ENCODE measurements at places on chromosomes 3 and 15. TPM values are rescaled to one million over a fixed set of nuclear protein-coding genes. Genes with fewer than 3 reads are reported as not detected.

C3orf20 gene
- total RNA-seq = 0.14 TPM

HRG gene
- not detected for total RNA-seq

- H3K27me3 ChIP-seq = no peaks in the 10 kb centered on the region
- no peak for DNase-seq
Observed at GRCh38 chr3:157857440-157857839, 248.8 kb downstream of the SHOX2 start.

GRCh38 chr3:97719156-97719821 lies 45.3 kb upstream of the ARL6 start:
- H3K36me3 ChIP-seq = no peaks in the 10 kb centered on the region
- no peak overlapping the region for H3K4me3 ChIP-seq
- no peaks in the 10 kb centered on the region for H3K4me1 ChIP-seq
- H3K27ac ChIP-seq = no peak overlapping the region

SLC24A5 gene
- total RNA-seq = not detected

THRB gene
- total RNA-seq = 23.5 TPM

PODXL2 gene
- 7.3 TPM for total RNA-seq

NMNAT3 gene
- total RNA-seq = 4.1 TPM

- DNase-seq = no peak
- no peaks in the 10 kb centered on the region for H3K36me3 ChIP-seq
- H3K27me3 ChIP-seq = no peaks in the 10 kb centered on the region
- no peaks in the 10 kb centered on the region for H3K4me1 ChIP-seq
Observed at GRCh38 chr3:192675958-192676649, 51.2 kb downstream of the FGF12 start.

DNA sequence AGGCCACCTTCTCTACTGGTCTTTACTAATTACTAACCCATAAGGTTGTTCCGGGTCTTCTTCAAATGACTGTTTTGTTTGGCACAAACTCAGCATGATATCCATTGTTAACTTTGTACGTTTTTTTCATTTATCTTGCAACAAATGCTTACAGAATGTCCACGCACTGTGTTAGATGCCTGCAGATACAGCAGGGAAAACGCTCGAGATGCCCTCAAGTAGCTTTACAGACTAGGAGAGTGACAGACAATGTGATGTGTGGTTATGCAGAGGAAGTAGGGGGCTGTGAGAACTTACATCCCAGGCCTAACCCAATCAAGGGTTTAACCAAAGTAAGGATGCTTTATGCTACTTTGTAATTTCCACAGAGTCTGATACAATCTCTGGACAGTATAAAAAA lies 949 bp upstream of the RFC4 start:
- no peak overlapping the region for H3K27ac ChIP-seq
- no peaks in the 10 kb centered on the region for H3K36me3 ChIP-seq
- H3K4me3 ChIP-seq = no peak overlapping the region
- H3K27me3 ChIP-seq = no peaks in the 10 kb centered on the region
- peaks cover 4% of the 10 kb centered on the region for H3K4me1 ChIP-seq

FOXB1 gene
- not detected for total RNA-seq

DNA sequence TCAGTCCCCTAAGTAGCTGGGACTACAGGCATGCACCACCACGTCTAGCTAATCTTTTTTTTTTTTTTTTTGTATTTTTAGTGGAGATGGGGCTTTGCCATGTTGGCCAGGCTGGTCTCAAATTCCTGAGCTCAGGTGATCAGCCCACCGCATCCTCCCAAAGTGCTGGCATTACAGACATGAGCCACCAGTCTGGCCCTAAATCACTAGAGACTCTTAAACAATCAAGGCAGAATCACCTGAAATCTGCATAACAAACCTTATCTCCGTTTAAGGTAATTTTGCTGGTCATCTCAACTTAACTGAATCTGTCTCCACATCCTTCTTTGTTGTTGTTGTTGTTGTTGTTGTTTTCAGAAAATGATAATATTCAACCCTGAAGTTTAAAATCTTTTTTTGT lies 5.6 kb upstream of the TRMT10C start:
- H3K4me1 ChIP-seq = no peaks in the 10 kb centered on the region
- no peak for DNase-seq
- no peaks in the 10 kb centered on the region for H3K36me3 ChIP-seq
- H3K4me3 ChIP-seq = no peak overlapping the region
- no peak overlapping the region for H3K27ac ChIP-seq

DNA sequence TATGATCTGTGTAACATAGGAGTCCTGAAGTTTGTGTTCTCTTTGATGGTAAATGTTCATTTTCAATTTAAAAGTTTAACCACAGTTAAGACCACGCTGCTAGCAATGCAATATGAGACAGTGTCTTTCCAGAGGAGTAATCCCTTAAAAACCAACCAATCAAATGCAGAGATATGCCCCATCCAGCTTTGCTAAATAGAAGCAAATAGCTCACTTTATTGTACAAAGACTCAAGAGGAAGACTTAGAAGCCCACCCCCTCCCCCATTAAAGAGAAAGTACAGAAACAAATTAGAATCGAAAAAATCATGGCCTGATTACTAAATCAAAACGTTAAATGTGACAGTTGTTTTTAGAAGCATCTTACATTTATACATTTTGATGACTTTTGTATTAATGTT lies 2.1 kb upstream of the ANP32A start:
- H3K27ac ChIP-seq = no peak overlapping the region
- H3K36me3 ChIP-seq = no peaks in the 10 kb centered on the region
- H3K27me3 ChIP-seq = no peaks in the 10 kb centered on the region
- H3K4me3 ChIP-seq = no peak overlapping the region
- peak; percentile 50 for DNase-seq
- H3K4me1 ChIP-seq = peaks cover 1% of the 10 kb centered on the region

USP50 gene
- 0.34 TPM for total RNA-seq

GRCh38 chr3:194134757-194135515 lies 1.0 kb upstream of the HES1 start:
- H3K4me1 ChIP-seq = peaks cover 41% of the 10 kb centered on the region
- H3K4me3 ChIP-seq = peak overlapping the region; percentile 28
- H3K36me3 ChIP-seq = no peaks in the 10 kb centered on the region
- H3K27me3 ChIP-seq = no peaks in the 10 kb centered on the region
- peak overlapping the region; percentile 92 for H3K27ac ChIP-seq
- DNase-seq = peak; percentile 98

GAP43 gene
- 0.60 TPM for total RNA-seq

DNA sequence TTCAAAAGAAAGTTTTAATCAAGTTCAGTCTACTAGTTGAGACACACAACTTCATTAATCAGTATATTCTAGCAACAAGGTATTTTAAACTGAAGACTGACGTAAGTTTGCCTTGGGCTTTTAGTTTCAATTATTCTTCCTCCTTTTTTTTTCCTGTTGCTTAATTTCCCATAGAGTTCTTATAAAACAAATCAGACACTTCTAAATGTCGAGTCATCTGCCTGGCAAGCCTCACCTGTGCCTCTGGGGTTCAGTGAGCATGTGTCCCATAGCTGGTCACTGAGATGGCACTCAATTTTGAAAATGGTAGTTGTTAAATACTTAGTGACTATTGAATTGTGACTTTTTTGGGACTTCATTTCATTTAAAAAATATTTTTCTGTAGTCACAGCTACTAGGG lies 27.4 kb downstream of the NKIRAS1 start:
- no peaks in the 10 kb centered on the region for H3K27me3 ChIP-seq
- DNase-seq = no peak
- H3K4me1 ChIP-seq = peaks cover 4% of the 10 kb centered on the region
- no peak overlapping the region for H3K4me3 ChIP-seq
- H3K36me3 ChIP-seq = peaks cover 6% of the 10 kb centered on the region

DNA sequence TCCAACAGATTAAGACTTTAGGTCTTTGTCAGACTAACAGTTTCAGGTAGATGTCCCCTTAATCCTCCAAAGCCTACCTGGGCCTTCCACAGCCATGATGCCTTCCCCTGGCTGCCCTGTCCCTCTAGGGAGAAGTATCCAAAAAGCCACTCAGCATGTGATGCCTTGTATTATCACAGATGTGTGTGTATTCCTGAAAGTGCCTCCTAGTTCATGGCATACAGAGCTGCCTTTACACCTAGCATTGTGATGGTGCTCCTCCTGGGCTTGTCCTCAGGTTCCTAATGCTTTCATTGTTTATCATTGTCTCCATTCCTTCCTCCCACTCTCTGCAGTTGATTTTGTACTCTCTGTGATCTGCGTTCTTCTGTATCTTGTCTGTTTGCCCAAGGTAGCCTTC lies 43.6 kb downstream of the CMSS1 start:
- H3K4me3 ChIP-seq = no peak overlapping the region
- no peaks in the 10 kb centered on the region for H3K27me3 ChIP-seq
- H3K27ac ChIP-seq = peak overlapping the region; percentile 56
- peaks cover 3% of the 10 kb centered on the region for H3K4me1 ChIP-seq
- DNase-seq = no peak
- peaks cover 22% of the 10 kb centered on the region for H3K36me3 ChIP-seq

GRCh38 chr15:96972201-96972600 lies 641.7 kb downstream of the NR2F2 start:
- DNase-seq = peak; percentile 31
- no peaks in the 10 kb centered on the region for H3K4me1 ChIP-seq
- no peak overlapping the region for H3K4me3 ChIP-seq
- H3K36me3 ChIP-seq = no peaks in the 10 kb centered on the region

DNA sequence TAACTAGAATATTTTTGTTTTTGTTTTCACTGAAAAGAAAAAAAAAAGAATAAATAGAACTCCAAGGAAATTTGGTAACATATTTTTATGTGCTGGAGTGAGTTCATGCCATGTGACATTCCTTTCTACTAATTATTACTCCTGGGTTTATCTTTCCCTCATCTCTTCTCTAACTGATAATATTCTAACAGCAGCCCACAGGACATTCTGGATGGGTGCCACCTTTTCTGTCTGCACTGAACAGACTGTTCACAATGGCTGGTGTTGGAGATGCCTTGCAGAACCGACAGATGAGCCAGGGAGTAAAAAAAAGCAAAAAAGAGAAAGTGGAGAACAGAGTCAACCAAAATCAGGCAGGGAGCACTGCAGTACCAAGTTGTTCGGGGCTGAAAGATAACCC lies 151.3 kb downstream of the OR4M2 start:
- no peaks in the 10 kb centered on the region for H3K4me1 ChIP-seq
- no peak for DNase-seq
- no peak overlapping the region for H3K27ac ChIP-seq
- no peaks in the 10 kb centered on the region for H3K36me3 ChIP-seq
- no peak overlapping the region for H3K4me3 ChIP-seq

DNA sequence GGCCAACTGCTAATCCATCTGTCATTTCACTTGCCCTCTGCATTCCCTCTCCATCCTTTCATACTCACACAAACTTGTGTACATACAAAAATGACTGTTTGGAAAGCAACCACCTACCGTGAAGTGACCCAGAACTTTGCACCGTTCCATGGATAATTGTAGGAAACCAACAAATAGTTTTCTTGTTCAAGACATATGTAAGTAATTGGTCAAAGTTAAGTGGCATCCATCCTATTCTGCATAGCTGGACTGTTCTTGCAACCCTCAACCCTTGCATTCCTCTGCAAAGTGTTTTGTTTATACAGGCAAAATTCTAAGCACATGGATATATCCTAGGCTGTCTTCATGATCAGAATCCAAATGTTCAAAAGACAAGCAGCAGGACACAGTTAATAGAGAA lies 592.5 kb downstream of the MECOM start:
- H3K36me3 ChIP-seq = no peaks in the 10 kb centered on the region
- no peak overlapping the region for H3K27ac ChIP-seq
- H3K4me3 ChIP-seq = no peak overlapping the region
- no peaks in the 10 kb centered on the region for H3K4me1 ChIP-seq
- H3K27me3 ChIP-seq = no peaks in the 10 kb centered on the region

- DNase-seq = no peak
- no peaks in the 10 kb centered on the region for H3K4me1 ChIP-seq
- no peak overlapping the region for H3K4me3 ChIP-seq
- H3K36me3 ChIP-seq = no peaks in the 10 kb centered on the region
- H3K27me3 ChIP-seq = no peaks in the 10 kb centered on the region
- no peak overlapping the region for H3K27ac ChIP-seq
Observed at GRCh38 chr3:175383813-175384212, 524.7 kb downstream of the NAALADL2 start.

- H3K4me3 ChIP-seq = no peak overlapping the region
- no peaks in the 10 kb centered on the region for H3K27me3 ChIP-seq
- H3K36me3 ChIP-seq = no peaks in the 10 kb centered on the region
- DNase-seq = no peak
Observed at GRCh38 chr15:67977414-67978089, 76.6 kb upstream of the PIAS1 start.

PTH1R gene
- 14.7 TPM for total RNA-seq

DNA sequence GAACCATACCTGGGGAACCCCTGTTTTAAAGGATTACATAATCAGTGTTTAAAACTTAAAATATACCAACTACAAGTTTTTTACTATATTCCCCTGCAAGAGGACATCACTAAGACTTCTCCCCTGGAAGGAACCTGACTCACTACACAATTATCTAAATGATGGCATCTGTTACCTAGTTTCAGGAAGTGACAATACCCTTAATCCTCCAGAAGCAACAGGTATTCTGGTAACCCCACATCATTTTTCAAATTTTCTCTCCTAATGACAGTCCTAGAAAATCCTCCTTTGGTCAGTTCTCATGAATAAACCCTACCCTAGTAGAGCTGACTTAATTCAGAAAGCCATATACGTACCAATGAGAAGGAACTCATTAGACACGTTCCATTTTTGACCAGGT lies 78.4 kb downstream of the RFX7 start:
- no peak overlapping the region for H3K4me3 ChIP-seq
- peaks cover 3% of the 10 kb centered on the region for H3K4me1 ChIP-seq

DNA sequence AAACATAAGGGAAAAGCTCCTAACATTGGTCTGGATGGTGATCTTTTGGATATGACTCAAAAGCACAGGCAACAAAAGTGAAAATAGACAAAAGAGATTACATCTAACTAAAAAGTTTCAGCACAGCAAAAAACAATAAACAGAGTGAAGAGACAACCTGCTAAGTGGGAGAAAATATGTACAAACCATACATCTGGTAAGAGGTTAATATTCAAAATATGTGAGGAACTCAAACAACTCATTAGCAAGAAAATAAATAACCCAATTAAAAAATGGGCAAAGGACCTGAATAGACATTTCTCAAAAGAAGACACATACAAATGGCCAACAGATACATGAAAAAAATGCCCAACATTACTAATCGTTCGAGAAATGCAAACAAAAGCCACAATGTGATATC lies 19.0 kb upstream of the NR1I2 start:
- H3K4me3 ChIP-seq = no peak overlapping the region
- no peak overlapping the region for H3K27ac ChIP-seq

CNTN3 gene
- total RNA-seq = 51.0 TPM

GRCh38 chr15:70589728-70590127 lies 173.6 kb downstream of the UACA start:
- H3K27me3 ChIP-seq = no peaks in the 10 kb centered on the region
- no peaks in the 10 kb centered on the region for H3K36me3 ChIP-seq
- H3K4me1 ChIP-seq = no peaks in the 10 kb centered on the region
- no peak overlapping the region for H3K4me3 ChIP-seq
- no peak overlapping the region for H3K27ac ChIP-seq
- DNase-seq = no peak

- H3K27ac ChIP-seq = no peak overlapping the region
- H3K27me3 ChIP-seq = no peaks in the 10 kb centered on the region
- H3K4me3 ChIP-seq = no peak overlapping the region
- DNase-seq = no peak
- no peaks in the 10 kb centered on the region for H3K4me1 ChIP-seq
Observed at GRCh38 chr15:93372208-93372864, 283.3 kb upstream of the RGMA start.

ECE2 gene
- total RNA-seq = 0.15 TPM

- no peaks in the 10 kb centered on the region for H3K27me3 ChIP-seq
- peaks cover 38% of the 10 kb centered on the region for H3K4me1 ChIP-seq
- H3K4me3 ChIP-seq = no peak overlapping the region
- peaks cover 29% of the 10 kb centered on the region for H3K36me3 ChIP-seq
- peak overlapping the region; percentile 79 for H3K27ac ChIP-seq
- peak; percentile 73 for DNase-seq
Observed at GRCh38 chr3:141410408-141410807, 42.1 kb downstream of the ZBTB38 start.

SNRPA1 gene
- 46.7 TPM for total RNA-seq

- peak overlapping the region; percentile 84 for H3K27ac ChIP-seq
- DNase-seq = no peak
- H3K4me1 ChIP-seq = peaks cover 26% of the 10 kb centered on the region
Observed at GRCh38 chr15:67068710-67069400, 3.5 kb downstream of the SMAD3 start.
